ENCODE measurements at places on chromosomes 3 and 15.

GRCh38 chr3:156323466-156323865 lies 203.1 kb downstream of the KCNAB1 start:
- no peak overlapping the region for H3K27ac ChIP-seq
- no peak overlapping the region for H3K4me3 ChIP-seq
- H3K36me3 ChIP-seq = no peaks in the 10 kb centered on the region

DNA sequence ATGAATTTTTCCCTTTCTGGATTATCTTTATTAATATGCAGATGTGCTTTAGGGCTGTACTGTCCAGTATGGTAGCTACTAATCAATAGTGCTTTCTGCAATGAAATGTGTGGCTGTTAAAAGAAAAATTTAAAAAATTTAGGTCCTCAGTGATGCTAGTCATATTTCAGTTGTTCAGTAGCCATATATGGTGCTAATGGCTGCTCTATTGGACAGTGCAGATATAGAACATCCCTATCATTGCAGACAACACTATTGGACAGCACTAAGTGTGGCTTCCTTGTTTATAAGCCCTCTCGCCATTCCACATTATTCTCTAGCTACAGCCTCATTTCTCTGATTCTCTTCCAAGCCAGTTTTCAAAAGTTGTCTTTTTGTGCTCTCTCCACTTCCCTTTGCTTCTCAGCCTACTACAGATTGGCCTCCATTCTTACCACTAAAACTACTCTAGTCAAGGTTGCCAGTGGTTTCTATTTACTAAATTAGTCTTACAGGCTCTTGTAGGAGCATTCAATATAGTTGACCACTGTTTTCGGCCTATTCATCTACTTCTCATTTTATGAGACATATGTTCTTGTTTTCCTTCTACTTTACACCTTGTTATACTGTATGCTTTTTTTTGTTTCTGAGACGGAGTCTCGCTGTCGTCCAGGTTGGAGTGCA lies 9.5 kb downstream of the MAPK6 start:
- DNase-seq = no peak
- peaks cover 23% of the 10 kb centered on the region for H3K4me1 ChIP-seq
- peaks cover 17% of the 10 kb centered on the region for H3K36me3 ChIP-seq
- H3K27me3 ChIP-seq = no peaks in the 10 kb centered on the region
- no peak overlapping the region for H3K4me3 ChIP-seq

DNA sequence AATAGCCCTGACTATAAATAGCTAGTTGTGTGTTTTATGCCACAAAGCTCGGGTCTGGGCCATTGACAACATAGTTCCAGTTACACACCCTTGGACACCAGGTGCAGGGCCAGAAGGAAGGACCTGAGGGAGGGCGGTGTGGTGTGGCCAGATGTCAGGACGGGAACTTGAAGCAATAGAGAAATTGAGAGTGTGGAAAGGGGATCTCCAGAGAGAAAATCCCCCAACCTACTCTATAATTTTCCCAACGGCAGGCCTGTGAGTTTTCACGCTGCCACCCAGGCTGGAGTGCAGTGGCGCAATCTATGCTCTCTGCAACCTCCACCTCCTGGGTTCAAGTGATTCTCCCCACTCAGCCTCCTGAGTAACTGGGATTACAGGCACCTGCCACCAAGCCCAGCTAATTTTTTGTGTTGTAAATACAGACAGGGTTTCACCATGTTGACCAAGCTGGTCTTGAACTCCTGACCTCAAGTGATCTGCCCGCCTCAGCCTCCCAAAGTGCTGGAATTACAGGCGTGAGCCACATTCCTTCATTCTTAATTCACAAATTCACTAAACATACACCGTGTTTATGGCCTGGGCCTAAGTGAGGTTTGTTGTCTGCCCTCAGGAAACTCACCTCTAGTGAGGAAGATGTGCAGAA lies 70.8 kb upstream of the KLF13 start:
- H3K27ac ChIP-seq = no peak overlapping the region
- H3K27me3 ChIP-seq = no peaks in the 10 kb centered on the region
- no peak overlapping the region for H3K4me3 ChIP-seq
- H3K36me3 ChIP-seq = no peaks in the 10 kb centered on the region
- peaks cover 26% of the 10 kb centered on the region for H3K4me1 ChIP-seq
- DNase-seq = no peak

DNA sequence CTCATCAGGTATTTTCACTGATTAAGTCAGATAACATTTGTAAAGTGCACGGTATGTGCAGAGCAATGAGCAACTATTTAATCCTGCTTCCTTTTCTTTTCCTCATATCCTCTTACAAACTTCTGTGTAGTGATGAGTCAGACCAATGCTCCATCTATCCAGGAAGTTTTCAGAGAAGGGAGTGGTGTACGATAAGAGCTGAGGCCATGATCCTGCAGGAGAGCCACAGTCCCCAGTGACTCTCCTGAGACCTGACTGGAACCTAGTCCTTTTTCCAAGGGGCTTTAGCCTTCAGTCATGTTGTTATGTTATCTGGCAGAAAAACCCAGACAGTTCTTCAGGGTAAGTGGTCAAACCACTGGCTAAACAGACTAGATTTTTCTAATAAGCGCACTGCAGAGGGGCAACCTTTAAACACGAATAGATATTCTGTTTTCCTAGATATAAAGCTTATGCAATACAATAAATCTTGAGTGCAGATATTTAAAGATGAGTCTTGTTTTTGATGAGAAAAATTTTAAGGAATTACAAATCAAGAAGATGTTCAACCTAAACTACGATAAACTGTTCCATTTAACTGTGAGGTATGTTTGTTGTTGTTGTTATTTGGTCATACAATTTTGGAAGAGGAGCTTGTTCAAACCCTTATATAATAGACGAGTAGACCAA lies 110.5 kb upstream of the RAP2B start:
- no peaks in the 10 kb centered on the region for H3K4me1 ChIP-seq
- no peak overlapping the region for H3K4me3 ChIP-seq
- no peak overlapping the region for H3K27ac ChIP-seq
- DNase-seq = no peak
- no peaks in the 10 kb centered on the region for H3K36me3 ChIP-seq

- no peak for DNase-seq
- no peaks in the 10 kb centered on the region for H3K36me3 ChIP-seq
- no peak overlapping the region for H3K4me3 ChIP-seq
- no peaks in the 10 kb centered on the region for H3K4me1 ChIP-seq
- H3K27me3 ChIP-seq = no peaks in the 10 kb centered on the region
Observed at GRCh38 chr3:45557471-45557870, 37.1 kb upstream of the LIMD1 start.

- no peak for DNase-seq
- H3K27me3 ChIP-seq = no peaks in the 10 kb centered on the region
- peaks cover 6% of the 10 kb centered on the region for H3K36me3 ChIP-seq
- H3K4me3 ChIP-seq = no peak overlapping the region
- peaks cover 6% of the 10 kb centered on the region for H3K4me1 ChIP-seq
Observed at GRCh38 chr3:23389089-23389488, 186.0 kb downstream of the UBE2E2 start.

- H3K27ac ChIP-seq = no peak overlapping the region
- no peaks in the 10 kb centered on the region for H3K27me3 ChIP-seq
Observed at GRCh38 chr15:91871837-91872236, 18.3 kb downstream of the SLCO3A1 start.

- no peak overlapping the region for H3K27ac ChIP-seq
- no peak for DNase-seq
- no peaks in the 10 kb centered on the region for H3K4me1 ChIP-seq
- H3K36me3 ChIP-seq = no peaks in the 10 kb centered on the region
- H3K27me3 ChIP-seq = peaks cover 4% of the 10 kb centered on the region
Observed at GRCh38 chr15:94893091-94893490, 661.7 kb downstream of the MCTP2 start.

DNA sequence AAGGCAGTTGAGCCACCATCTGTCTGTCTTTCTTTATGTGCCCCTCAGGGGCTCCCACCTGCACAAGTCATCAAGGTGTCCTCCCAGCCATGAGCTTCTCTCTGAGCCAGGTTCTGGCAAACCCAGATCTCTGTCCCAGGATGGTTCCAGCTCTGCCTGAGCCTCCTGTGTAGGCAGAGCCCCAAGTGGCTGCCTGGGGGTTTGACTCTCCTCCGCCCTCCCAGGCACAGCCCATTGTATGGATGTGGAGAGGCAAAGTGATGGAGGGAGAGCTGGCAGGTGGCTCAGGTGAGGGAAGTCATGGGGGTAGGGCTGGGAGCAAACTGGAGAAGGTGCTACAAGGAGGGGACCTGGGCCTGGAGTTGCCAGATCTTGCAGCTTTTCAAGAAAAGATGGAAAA lies 56.9 kb downstream of the GRIP2 start:
- no peaks in the 10 kb centered on the region for H3K27me3 ChIP-seq
- no peak overlapping the region for H3K4me3 ChIP-seq
- no peak for DNase-seq
- peaks cover 30% of the 10 kb centered on the region for H3K36me3 ChIP-seq
- H3K4me1 ChIP-seq = no peaks in the 10 kb centered on the region

GRCh38 chr15:39959411-39959810 lies 25.5 kb downstream of the EIF2AK4 start:
- no peak overlapping the region for H3K4me3 ChIP-seq
- no peaks in the 10 kb centered on the region for H3K27me3 ChIP-seq
- DNase-seq = no peak
- H3K4me1 ChIP-seq = no peaks in the 10 kb centered on the region

- H3K27ac ChIP-seq = no peak overlapping the region
- H3K36me3 ChIP-seq = no peaks in the 10 kb centered on the region
- peaks cover 3% of the 10 kb centered on the region for H3K4me1 ChIP-seq
- peak overlapping the region; percentile 69 for H3K4me3 ChIP-seq
- peak; percentile 23 for DNase-seq
Observed at GRCh38 chr3:185824051-185825005, 514 bp downstream of the IGF2BP2 start.

DNA sequence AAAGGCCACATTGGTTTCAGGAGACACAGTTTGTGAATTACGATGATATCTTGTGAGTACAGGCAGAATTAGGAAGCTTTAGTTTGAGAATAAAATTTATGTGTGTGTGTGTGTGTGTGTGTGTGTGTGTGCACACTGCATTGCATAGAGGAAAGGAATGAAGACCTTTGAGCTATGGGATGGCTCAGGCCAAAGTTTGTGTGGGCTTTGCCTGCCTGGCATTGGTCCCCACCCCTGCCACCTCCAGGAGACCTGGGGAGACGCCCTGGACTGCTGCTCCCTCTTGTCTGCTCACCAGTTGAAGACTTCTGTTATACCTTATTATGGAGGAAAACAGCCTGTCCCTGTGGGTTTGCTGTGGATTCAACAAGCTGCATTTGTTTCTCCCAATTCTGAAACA lies 37.2 kb downstream of the TIGIT start:
- H3K27me3 ChIP-seq = no peaks in the 10 kb centered on the region
- peak overlapping the region; percentile 90 for H3K27ac ChIP-seq
- H3K4me1 ChIP-seq = peaks cover 45% of the 10 kb centered on the region

- no peaks in the 10 kb centered on the region for H3K27me3 ChIP-seq
- peaks cover 9% of the 10 kb centered on the region for H3K36me3 ChIP-seq
Observed at GRCh38 chr3:141422961-141423582, 54.8 kb downstream of the ZBTB38 start.

- H3K27ac ChIP-seq = no peak overlapping the region
- H3K27me3 ChIP-seq = no peaks in the 10 kb centered on the region
- H3K4me3 ChIP-seq = no peak overlapping the region
- no peaks in the 10 kb centered on the region for H3K4me1 ChIP-seq
- no peak for DNase-seq
Observed at GRCh38 chr3:87004883-87005282, 13.9 kb upstream of the VGLL3 start.

GRCh38 chr15:92163641-92164040 lies 230.0 kb upstream of the ST8SIA2 start:
- H3K4me3 ChIP-seq = no peak overlapping the region
- no peak overlapping the region for H3K27ac ChIP-seq
- H3K36me3 ChIP-seq = peaks cover 3% of the 10 kb centered on the region
- H3K4me1 ChIP-seq = peaks cover 17% of the 10 kb centered on the region
- no peak for DNase-seq

GRCh38 chr3:195808741-195809290 lies 2.9 kb downstream of the MUC4 start:
- H3K27me3 ChIP-seq = no peaks in the 10 kb centered on the region
- no peak for DNase-seq
- H3K4me1 ChIP-seq = peaks cover 21% of the 10 kb centered on the region
- no peaks in the 10 kb centered on the region for H3K36me3 ChIP-seq
- H3K27ac ChIP-seq = no peak overlapping the region

GRCh38 chr3:150744919-150745211 lies 18.1 kb downstream of the SIAH2 start:
- no peak overlapping the region for H3K4me3 ChIP-seq
- peaks cover 90% of the 10 kb centered on the region for H3K4me1 ChIP-seq
- DNase-seq = no peak
- no peaks in the 10 kb centered on the region for H3K27me3 ChIP-seq

DNA sequence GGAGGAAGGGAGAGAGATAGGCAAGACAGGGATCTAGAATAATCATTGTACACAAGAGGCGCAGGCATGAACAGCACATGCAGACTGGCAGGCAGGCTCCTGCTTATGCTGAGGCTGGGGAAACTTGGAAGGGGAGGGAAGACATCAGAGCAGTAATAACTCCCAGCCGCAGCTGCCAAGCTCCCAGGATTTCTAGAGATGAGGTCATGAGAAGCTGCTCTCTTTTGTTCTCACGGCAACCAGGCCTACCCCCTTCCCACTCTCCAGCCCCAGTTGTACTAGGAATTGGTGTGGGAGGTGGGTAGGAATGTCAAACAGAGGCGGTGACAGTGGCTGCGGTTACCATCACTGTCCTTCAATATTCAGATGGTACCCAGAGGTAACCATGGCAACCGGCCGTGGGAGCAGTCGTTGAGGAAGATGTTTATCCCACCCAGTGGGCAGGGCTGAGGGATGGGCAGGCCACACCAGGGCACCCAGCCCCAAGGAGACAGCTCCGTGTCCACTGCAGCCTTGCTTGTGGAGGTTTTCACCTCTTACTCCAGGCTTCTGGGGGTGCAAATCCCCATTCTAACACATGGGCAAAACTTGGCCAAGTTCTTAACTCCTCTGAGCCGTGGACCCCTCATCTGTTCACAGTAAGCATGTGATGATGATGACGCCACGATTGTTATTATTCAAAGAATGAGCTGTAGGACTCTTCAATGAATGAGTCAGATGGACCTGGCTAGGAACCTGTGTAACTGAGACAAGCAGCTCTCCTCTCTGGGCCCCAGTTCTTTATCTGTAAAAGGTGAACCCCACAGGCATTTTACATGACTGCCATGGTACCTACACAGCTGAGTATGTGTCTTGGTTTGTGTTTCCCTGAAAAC lies 360.8 kb upstream of the PROK2 start:
- H3K4me3 ChIP-seq = no peak overlapping the region
- H3K4me1 ChIP-seq = peaks cover 11% of the 10 kb centered on the region
- DNase-seq = no peak
- no peak overlapping the region for H3K27ac ChIP-seq
- H3K27me3 ChIP-seq = peaks cover 6% of the 10 kb centered on the region
